ENCODE measurements at places on chromosomes 3 and 15.

GRCh38 chr3:57224856-57225255 is 2.7 kb upstream of the APPL1 start:
- no peak for DNase-seq

- no peak for DNase-seq
Observed at GRCh38 chr3:98906230-98906629, 4.7 kb upstream of the DCBLD2 start.

DNA sequence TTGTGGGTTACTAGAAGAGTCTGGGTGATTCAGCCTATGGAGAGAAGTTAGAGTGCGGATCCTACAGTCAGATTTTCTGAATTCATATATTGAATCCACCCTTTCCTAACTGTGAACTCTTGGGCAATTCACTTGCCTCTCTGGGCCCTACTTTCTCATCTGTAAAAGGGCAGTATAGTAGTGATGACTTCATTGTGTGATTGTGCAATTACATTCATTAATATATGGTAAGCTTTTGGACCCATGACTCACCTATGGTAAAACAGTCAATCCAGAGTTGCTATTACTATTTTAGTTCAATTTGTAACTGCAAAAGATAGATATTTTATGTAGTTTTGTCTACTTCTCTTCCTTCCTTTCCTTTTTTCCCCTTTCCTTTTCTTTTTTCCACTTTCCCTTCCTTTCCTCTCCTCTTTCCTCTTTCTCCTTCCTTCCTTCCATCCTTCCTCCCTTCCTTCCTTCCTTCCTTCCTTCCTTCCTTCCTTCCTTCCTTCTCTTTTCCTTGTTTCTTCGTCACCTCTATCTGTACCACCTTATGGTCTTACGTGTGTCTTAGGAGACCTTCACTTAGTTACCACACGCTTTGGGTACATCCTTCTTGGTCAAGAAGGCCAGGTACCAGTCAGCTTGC is 37.0 kb downstream of the GMNC start:
- DNase-seq = no peak

- no peak for DNase-seq
Observed at GRCh38 chr3:149336925-149337324, 3.5 kb upstream of the TM4SF18 start.

DNA sequence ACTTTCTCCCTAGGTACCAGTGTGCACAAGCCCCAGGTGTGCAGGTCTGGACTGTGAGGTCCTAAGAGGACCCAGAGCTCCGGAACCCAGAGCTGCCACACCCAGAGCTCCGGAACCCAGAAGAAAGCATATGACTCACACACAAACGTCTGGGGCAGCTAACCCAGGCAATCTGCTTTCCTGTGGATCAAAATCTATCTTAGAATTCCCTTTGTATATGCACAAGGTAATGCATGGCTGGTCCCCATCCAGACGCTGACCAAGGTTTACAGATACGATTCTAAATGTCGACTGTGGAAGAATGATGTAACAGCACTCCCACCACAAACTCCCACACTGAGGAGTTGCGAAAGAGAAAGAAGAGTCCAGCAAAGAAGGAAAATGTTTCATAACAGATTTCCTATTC is 15.7 kb downstream of the KCNMB2 start:
- DNase-seq = no peak

- DNase-seq = no peak
Observed at GRCh38 chr15:69806287-69806915, 291.3 kb downstream of the TLE3 start.

DNA sequence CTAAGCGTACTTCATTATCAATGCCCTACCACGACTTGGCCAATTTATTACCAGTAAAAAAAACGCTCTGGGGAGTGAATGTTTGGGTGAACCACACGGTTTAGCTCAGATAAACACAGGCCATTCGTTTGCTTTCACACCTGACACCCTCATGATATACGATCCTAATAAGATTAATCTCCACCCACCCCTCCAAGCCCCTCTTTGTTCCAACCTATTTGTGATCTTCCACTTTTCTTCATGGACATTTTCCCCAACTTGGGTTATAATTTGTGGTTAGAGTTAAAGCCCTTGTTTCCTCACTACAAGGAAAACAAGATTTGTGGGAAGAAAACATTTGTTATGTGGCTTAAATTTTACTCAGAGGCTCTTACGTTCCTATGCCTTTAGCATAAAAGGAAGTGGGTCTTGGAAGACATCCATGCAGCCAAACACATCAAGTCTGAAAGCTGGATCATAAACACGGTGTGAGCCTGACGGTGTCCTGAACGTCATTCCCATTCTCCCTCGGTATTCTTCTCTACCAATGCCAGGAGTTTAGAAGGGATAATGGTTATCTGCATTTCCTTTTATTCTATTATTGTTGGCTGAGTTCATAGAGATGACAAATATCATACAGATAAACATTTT is 518.9 kb downstream of the NR2F2 start:
- DNase-seq = no peak

GRCh38 chr3:155646669-155647068 is 98.2 kb downstream of the PLCH1 start:
- no peak for DNase-seq

DNA sequence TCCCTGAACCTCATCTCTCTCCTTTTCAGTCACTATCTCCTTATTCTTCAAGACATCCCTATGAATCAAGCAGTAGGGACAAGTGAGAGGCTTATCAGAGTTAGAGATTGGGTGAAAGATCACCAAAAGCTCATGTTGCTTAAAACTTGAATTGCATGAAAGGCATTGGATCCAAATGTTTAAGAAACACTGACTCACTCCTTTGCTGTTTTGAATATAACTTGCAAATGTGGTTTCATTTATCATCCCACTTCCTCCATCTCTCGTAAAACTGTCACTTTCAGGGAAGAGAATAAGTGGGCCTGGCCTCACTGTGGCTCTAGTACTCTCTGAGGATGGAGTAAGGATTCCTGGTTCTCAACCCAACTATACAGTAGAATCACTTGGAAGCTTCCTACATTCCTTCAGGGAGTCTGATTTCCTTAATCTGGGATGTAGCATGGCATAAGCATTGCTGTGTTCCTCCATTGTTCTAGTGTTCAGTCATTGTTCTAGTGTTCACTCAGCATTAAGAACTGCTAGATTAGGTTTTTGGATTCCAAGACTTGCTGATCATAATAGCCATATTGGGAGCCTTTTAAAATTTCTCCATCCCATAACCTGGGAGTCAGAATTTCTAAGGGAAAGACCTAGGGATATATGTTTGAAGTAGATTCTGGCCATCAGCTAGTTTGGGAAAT is 171.8 kb downstream of the TMEM108 start:
- DNase-seq = no peak

- DNase-seq = no peak
Observed at GRCh38 chr3:121595765-121596406, 2.7 kb downstream of the FBXO40 start.

- DNase-seq = no peak
Observed at GRCh38 chr3:159783780-159784742, 204.6 kb upstream of the IL12A start.

DNA sequence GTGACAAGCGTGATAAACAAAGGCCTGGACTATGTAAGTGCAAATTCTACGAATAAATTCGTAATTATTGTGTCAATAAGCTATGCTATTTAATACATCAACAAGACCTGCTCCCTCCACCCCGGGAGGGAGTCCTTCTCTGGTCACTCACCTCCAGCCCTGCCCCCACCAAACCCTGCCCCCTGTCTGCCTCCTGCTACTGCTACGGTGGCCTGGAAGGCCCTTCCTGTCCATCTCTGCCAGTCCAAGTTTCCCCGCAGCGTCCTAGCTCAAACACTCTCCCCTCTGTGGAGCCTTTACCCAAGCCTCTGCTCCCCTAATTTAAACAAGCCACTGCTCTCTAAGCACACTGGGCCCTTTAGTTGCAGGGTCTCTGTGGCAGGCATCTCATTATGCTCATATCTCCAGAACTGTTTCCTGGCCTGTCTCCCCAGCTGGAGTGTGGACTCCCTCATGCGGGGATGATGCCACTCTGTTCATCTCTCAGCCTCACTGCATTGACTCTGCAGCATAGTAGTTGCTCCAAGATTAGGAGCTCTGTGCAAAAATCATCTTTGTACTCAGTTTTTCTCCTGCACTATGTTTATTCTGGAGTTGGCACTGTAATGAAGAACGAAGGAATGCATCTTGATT is 241.2 kb downstream of the NTRK3 start:
- DNase-seq = no peak

GRCh38 chr3:23940775-23941174 is 4.3 kb upstream of the NR1D2 start:
- DNase-seq = no peak

DNA sequence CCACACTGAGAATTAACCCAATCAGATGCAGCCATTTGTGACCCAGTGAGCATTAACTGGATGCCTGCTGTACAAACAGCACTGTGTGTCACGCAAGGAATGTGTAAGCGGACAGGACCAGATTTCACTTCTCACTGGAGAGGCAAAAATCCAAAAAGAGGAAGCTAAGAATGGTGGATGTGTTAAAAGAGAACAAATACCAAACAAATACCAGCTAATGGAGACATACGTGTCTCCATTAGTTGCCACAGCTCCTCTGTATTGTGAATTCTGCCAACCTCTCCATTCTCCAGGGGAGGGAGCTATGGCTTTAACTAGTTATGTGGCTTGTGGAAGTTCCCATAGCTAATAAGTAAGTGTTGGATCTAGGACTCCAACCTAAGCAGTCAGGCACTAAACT is 2.6 kb downstream of the LTF start:
- DNase-seq = no peak

- DNase-seq = no peak
Observed at GRCh38 chr15:97992823-97993222, 32.3 kb downstream of the ARRDC4 start.

- DNase-seq = no peak
Observed at GRCh38 chr3:172536993-172537419, 13.8 kb upstream of the TNFSF10 start.

DNA sequence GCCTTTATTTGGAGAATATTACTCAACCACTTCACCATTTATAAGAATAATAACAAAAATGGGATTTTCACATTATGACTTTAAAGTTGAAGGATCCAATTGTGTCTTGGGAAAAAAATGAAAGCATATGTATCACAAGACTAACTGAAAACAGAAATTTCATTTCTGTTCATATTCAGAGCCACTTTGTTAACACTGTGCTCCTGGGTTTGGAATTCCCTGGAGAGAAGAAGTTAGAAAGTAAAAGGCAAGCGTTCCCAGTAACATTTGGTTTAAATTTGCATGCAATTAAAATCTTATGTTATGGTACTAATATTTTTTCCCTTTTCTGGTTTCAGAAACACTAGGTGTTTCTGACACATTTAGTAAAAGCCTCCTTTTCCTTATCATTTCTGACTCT is 230.8 kb downstream of the RBMS3 start:
- DNase-seq = no peak

DNA sequence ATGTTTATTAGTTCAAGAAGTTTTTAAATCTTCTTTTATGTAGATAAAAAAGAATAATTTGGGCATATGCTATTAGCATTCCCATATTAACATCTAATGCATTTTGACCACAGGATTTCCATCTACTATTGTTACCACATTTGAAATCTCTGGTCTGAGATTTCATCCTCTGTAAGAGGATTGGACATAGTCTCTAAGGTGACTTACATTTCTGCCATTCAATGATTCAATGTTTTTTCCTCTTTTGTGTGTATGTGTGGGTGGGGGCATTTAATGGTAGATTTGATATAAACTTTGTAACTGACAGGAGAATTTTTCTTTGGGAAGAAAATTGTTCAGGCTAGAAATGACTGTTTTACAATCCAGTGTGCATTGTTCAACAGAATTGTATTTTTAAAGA is 307.3 kb upstream of the RBMS3 start:
- no peak for DNase-seq

DNA sequence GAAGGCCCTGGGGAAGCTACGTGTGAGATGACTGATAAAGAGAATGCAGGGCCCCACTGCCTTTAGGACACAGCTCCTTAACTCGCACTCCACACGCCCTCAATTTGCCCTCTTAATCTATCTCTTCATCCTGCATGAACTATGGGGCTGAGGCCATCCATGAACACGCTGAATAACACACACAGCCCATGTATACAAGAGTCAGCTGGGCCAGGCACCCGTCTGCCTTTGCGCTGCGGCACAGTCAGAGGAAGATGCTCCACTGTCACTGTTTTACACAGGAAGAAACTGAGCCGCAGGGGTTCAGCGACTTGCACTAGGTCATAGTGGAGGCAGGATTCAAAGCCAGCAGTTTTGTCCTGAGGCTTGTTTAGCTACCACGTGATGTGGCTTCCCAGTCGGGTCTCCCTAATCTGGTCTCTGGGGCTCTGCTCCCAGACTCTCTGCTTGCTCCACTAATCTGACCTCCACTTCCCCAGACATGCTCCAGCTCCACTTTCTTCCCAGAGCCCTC is 43.9 kb downstream of the TLE3 start:
- no peak for DNase-seq

GRCh38 chr15:53588773-53589172 is 170.7 kb downstream of the WDR72 start:
- DNase-seq = no peak

DNA sequence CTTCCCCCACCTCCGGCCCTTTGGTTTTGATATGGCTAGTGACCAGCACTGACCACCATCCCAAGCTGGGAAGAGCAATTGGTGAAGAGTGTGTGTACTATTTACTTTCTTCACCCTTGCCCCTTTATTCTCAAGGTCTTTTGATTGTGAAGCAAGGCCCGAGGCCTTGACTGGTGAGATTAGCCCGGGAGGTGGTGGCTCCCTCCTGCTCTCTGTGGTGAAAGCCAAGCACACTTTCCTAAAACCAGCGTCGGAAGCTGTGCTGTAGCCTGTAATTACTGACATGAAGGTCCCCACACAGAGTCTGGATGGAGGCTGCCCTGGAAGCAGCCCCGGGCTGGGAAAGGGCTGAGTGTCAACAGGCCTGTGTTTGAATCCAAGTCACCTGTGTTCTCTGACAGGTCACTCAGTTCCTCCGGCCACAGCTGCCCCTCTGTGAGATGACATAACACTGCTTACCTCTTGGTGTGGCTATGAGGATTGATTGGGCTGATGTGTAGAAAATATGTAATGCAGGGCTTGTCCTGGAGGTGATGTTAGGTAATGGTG is 60.5 kb upstream of the PRR23C start:
- no peak for DNase-seq

DNA sequence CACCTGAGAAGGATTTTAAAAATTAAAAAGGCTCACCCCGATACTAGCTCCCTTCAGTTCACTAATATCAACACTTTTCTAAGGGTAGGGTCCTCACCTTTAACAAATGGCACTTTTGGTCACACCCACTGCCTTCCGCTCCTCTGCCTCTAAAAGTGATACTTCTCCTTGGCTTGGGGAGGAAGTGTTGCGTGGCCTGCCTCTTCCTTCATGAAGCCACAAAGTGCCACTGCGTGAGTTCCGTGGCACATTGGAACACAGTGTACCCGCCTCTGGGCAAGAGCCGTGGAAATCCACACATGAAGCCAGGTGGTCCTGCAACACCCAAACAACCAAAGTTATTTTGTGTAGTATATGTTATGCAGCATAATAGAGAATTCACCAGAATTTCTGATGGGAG is 3.9 kb downstream of the B4GALT4 start:
- DNase-seq = no peak

- DNase-seq = no peak
Observed at GRCh38 chr3:1365528-1365927, 272.7 kb downstream of the CNTN6 start.

- no peak for DNase-seq
Observed at GRCh38 chr3:30631243-30631904, 25.0 kb downstream of the TGFBR2 start.

Measured in stimulated activated CD4-positive, alpha-beta T cell treated with anti-CD3 and anti-CD28 coated beads, Interleukin-1b, Interleukin-23, amount 100 ng/mL, for 1 hour (primary cell).